CD8-positive, alpha-beta T cell (primary cell): ENCODE measurements at places on chromosomes 16 and 17. TPM values are rescaled to one million over a fixed set of nuclear protein-coding genes. Genes with fewer than 3 reads are reported as not detected.

DNA sequence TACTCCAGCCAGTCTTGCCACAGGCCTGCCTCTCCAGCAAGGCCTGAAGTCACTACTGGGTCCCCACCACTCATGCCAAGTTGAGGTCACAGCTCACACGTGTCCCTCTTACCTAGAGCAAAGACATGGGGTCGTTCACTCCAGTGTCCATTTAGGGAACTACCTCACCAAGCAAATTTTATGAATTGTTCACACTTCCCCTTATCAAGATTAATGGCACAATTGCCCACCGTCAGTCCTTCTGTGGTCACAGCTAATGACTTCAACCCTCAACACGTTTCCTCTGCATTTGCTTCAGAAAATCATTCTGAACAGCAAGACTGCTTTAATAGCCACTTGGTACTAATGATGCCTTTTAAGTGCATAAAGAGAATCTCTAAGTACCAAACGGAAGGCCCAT lies 14.6 kb downstream of the IRX6 start:
- DNase-seq = no peak

Gene OR3A3
- total RNA-seq = not detected

- DNase-seq = no peak
Measured at GRCh38 chr16:57579361-57579665, 36.9 kb downstream of the ADGRG5 start.

DNA sequence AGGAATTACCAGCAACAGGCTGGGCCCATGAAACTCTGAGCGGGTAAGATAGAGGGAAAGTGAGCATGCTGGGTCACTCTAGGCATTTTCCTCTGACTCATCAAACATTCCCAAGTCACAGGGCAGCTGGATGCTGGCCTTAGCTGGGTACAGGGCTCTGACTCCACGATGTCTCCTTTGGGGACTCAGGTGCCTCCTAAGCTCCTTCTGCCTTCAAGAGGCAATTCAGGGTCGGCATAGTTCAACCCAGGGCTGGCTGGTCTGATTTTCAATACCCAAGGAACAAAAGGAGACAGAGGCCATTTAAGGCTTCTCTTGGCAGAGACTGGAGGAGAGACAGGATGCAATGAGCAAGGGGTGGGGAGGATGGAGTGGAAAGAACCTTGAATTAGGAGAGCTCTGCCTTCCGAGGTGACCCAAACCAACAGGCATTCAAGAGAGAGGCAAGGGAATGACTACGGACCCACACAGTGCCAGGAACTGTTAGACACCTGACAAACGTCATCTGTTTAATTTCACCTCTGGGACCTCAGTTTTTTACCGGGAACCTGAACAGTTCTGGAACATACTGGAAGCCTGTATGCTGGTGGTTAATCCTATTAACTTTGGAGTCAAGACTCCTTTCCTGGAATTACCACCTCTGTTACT lies 910 bp downstream of the WBP2 start:
- DNase-seq = no peak

DNA sequence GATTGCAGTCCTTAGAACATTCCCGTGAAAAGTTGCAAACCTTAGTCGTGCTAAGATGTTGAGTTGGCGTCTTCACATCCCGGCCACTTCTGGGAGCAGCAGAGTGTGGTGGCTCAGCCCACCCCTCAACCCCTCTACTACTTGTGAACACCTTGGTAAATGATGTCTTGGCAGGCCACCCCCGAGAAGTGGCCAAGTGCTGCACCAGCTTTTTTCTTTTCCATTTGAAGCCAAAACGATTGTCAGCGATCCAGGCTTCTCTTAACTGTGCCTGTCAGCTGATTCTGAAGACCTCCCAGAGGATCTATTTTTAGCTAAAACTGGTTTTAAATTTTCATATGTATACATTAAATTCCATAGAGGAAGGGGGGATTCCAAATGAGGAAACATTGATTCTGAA lies 247.5 kb downstream of the CDH13 start:
- no peak for DNase-seq

DNA sequence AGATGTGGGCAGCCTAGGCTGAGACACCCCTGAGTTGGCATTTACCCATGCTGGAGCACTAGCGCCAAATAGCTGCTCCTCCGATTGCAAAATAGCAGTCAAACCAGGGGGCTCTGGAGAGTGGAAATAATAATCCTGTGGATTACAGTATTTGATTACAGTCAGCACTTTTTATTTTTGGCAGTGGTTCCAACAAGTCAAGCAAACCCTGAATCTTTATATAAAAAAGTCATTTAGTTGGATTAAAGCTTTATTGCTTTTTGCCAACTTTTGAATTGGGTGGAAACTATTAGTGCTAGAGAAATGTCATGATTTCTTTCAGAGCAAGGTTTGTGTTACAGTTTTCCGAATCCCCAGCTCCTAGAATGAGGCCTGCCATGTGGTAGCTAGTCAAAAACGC lies 99.3 kb upstream of the FAM20A start:
- DNase-seq = no peak

DNA sequence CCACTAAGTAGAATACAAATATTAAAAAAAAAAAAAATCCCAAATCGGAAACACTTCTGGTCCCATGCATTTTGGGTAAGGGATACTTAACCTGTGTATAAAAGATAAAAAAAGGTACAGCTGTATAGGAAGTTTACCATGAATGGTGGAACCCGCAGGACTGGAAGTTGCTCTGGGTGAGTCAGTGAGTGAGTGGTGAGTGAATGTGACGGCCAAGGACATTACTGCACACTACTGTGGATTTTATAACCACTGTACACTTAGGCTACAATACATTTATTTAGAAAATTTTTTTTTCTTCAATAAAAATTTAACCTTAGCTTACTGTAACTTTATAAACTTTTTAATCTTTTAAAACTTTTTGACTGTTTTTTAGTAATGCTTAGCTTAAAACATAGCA lies 71.3 kb upstream of the BCAR1 start:
- no peak for DNase-seq

GRCh38 chr17:40316571-40317344 lies 7.8 kb downstream of the RARA start:
- no peak for DNase-seq

Gene TPSG1
- total RNA-seq = not detected

Gene IRX5
- total RNA-seq = not detected

Gene HS3ST3B1
- 8.4 TPM for total RNA-seq

GRCh38 chr17:8118769-8119580 lies 661 bp upstream of the ALOXE3 start:
- peak; percentile 83 for DNase-seq

DNA sequence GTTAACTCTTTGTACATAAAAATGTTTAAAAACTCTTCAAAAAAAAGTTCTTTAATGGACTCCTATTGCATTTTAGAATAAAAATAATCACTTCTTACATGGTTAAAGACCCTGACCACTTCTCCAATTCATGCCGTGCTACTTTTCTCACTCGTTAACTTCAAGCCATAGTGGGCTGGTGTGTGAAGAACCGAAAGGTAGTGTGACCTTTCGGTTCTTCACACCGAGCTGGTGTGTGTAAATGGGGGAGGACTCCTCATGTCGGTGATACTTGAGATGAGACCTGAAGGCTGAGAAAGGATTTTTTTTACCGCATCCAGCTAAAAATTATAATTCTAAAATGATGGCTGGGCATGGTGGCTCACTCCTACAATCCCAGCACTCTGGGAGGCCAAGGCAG lies 22.1 kb downstream of the RFFL start:
- DNase-seq = peak; percentile 30

GRCh38 chr16:19704321-19705145 lies 13.5 kb downstream of the KNOP1 start:
- no peak for DNase-seq

DNA sequence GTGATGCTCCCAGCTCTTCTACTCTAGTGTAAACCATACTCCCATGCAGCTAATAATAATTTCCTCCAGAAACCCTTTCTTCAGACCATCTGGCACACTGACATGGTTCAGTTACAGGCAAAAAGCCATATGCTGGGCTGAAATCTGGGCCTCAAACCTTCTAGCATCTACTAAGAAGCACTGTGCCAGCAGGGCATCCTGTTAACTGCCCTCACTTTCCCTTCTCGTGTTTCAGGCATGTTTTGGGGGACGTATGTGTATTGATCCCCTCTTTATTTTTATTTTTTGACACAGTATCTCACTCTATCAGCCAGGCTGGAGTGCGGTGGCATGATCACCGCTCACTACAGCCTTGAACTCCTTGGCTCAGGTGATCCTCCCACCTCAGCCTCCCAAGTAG lies 33.3 kb downstream of the STAT5A start:
- no peak for DNase-seq

- DNase-seq = no peak
Measured at GRCh38 chr17:32875923-32876416, 954 bp downstream of the MYO1D start.

Gene MMP28
- 6.5 TPM for total RNA-seq

Gene ATP1B2
- total RNA-seq = not detected

GRCh38 chr17:5234645-5235576 lies at the start of gene SCIMP:
SCIMP (minus strand) TSS chr17:5234860; CDS start chr17:5234755, 105 bp downstream.
- DNase-seq = no peak

Gene TMC8
- total RNA-seq = 312 TPM

- DNase-seq = peak; percentile 53
Measured at GRCh38 chr17:59361916-59362810, 30.7 kb downstream of the YPEL2 start.

- no peak for DNase-seq
Measured at GRCh38 chr17:10613775-10614513, 43.2 kb downstream of the MYH3 start.

DNA sequence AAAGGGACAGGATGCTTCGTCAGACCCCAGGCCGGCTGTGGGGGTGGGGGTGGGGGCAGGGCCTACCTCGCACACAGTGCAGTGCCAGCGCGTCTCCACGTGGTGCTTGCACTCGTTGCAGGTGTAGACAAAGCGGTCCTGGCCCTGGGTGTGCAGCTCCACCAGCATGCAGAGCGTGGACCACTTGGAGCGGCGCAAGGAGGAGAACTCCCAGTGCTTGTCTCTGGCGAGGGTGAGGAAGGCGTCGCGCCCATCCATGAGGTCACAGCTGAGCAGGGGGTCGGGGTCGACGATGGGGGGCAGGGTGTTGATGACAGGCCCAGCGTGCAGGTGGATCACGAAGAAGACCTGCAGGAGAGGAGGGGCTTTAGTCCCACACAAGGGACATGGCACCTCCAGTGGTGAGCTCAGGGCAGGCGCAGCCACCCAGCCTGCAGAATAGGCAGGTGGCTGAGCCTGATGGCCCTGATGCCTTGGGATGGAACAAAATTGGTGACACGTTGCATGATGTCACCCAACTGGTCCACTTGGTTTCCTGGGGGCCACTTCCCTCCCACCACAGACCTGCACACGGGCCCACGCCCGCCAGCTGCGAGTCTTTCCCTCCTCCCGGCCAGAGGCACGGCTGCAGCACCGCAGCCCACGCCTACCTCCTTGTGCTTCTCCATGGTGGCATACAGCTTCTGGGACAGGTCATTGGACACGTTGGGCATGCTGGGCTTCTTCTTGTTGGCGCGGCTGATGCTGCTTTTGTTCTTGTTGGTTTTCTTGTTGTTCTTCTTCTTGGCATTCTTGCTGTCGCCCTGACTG lies 14.0 kb upstream of the TRAP1 start:
- no peak for DNase-seq

DNA sequence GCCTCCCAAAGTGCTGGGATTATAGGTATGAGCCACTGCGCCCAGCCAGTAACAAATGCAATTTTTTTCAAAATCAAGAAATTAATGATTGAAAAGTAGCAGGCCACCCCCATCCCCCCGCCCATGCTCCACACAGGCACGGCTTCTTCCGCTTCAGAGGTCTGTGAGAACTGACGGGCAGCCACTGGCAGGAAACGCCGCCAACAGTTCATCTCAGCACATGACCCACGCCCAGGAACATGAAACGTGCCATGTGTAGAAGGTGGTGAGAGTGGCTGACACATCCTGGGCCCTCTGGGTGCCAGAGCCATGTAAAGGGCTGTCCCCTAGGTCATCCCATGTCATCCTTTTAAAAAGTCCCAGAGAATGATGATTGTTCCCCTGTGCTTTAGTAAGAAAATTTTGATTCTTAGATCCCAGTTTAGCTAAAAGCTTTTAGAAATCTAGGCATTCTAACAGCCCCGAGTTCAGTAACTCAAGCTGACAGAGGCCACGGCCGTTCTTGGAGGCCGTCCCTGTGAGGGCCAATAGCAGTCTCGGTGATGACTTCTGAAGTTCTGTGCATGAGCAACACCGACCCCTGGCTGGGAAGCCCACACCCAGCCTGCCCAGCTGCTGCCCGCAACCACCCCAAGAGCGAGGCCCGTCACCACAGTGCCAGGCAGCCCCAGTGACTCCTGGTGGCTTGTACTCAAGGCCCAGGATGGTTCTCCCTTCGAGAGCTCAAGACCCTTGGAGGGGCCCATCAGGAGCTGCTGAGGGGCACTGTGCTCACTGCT lies 52.1 kb downstream of the KLHDC4 start:
- DNase-seq = peak; percentile 36

- no peak for DNase-seq
Measured at GRCh38 chr16:15915555-15916081, 27.2 kb upstream of the CEP20 start.

DNA sequence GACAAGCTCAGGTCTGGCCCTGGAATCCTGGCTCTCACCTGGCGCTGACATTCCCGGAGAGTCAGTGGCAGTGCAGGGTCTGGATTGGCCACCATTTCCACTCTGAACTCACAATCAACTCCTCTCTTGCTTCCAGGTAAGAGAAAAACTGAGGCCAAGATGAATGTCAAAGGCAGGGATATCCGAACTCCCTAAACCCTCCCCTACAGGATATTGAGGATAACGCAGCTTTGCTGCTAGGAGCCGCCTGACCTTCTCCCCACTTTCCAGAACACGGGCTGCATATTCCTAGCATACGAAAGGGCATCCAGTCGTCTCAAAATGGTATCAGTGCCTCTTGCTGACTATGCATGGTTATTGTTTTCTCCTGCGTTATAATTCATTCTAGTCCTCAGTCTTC lies 473.4 kb downstream of the SOX9 start:
- no peak for DNase-seq

DNA sequence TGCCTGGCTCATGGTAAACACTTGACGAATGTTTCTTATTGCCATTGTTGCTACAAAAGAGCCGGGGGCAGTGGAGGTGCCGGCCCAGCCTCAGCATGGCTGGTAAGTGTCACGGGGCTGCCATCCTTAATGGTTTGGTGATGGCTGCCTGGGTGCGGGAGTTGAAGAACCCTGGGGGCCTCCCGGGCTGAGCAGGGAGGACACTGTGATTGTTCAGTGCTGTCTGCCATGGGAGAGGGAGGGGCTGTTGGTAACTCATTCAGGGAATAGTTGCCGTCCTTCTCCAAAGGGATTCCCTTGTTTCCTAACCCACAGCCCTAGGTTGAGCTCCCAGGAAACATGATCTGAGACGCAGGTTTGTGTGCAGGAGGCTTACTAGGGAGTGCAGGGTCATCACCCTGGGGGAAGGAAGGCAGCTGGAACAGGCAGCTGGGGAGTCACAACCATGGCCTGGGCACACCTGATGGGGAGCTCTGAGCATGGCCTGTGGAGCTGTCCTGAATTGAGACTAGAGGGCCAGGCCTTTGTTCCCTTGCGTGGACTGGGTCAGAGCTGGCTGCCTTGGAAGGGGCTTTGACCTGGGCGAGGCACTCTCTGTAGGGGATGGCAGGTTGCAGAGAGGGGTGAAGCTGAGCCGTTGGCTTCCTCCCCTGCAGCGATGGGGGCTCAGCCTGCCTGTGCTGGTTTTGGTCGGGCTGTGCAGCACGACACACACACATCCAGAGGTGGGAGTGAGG lies 85.7 kb downstream of the PLCG2 start:
- DNase-seq = no peak

Gene ITGAL
- total RNA-seq = 187 TPM

- no peak for DNase-seq
Measured at GRCh38 chr17:37317867-37318266, 57.9 kb upstream of the C17orf78 start.
